Right lung (tissue), 10 donors: ENCODE measurements at places on chromosomes 5 and 9.

DNA sequence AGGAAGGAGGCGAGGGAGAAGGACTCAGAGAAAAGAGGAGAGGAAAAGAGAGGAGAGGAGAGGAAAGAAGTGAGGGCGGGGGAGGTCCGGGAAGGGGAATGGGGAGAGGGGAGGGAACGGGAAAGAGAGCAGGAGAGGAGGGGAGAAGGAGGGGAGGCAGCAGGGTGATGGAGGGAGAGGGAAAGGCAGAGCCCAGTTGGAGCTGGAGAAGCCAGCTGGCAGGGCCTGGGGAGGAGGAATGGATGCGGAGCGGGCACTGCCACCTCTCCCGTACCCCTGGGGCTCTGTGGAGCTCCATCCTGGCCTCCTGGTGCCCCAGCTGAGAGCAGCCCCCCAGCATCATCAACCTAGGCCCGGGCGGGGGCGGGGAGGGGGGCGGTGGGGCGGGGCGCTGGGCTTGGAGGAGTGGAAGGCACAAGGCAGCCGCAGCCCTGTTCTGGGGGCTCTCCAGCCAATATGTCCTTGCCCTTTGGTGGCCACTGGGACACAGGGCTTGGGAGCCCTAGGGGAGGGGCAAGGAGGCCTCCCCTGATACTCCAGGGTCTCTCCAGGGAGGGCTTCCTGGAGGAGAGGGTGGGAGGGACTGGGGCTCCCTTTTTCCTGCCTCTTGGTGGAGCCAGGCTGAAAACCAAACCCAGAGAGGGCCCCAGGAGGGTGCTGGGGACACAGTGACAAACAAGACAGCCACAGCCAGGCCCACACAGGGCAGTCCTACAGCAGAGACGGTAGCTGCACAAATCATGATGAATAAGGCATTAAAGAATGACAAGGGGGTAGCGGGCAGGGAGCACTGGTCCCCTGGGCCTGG, 123.7 kb downstream of the C9orf50 start:
- DNase-seq = no peak

GRCh38 chr5:161078793-161079192, 226.8 kb upstream of the ATP10B start:
- no peak for DNase-seq

DNA sequence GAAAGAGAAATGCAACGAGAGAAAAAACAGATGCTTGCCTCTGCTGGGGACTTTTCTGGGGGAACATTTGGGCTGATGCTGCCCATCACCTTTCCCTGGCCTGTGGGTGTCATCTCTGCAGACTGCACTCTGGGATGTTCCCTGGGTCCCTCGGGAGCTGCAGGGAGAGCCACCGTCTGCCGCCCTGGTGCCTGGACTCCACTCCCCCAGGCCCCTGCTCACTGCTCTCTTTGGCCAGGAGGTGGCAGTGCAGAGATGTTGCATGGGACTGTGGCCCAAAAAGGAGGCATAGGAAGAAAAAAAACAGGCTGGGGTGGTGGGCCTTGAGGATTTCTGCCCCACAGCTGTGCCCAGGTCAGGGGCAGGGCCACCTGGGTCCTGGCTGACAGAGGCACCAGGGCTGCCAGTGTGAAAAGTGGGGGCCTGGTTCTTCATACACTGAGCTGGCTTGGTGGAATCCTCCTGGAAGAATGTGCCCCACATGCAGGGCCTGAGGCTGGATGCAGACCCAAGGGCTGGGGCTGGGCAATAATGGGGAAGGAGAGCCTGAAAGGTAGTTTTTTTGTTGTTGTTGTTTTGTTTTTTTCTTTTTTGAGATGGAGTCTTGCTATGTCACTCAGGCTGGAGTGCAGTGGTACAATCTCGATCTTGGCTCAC, 353.6 kb downstream of the SLIT3 start:
- no peak for DNase-seq

GRCh38 chr5:100842080-100842479, 61.0 kb downstream of the ST8SIA4 start:
- no peak for DNase-seq

DNA sequence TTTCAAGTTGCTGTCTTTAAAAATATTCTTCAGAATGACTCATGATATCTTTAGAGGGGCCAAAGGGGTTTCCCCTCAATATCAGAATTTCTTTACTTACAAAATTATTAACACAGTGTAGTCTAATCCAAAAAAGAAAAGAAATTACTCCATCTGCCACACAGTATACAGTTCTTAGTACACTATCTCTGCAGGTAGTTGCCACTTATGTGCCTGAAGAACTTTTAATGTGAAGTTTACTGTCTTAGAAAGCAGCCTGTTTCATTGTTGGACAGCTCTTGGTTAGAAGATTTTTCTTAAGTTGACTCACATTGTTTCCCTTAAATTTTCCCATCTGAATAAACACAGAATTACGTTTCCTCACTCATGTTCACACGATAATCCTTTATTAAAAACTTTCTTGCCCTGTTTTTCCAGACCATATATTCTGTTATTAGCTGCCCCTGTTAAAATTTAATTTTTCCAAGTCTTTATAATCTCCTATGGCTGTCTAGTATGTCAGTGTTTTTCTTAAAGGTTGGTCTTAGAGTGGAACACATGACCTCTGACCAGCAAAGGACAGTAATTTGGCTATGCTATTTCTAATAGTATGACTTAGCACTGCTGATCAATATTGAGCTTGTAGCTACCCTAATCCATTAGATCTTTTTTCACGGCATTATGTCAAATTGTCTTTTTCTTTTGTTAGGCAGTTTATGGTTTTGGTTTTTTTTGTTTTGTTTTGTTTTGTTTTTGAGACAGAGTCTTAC, 21.8 kb upstream of the FKTN start:
- no peak for DNase-seq

DNA sequence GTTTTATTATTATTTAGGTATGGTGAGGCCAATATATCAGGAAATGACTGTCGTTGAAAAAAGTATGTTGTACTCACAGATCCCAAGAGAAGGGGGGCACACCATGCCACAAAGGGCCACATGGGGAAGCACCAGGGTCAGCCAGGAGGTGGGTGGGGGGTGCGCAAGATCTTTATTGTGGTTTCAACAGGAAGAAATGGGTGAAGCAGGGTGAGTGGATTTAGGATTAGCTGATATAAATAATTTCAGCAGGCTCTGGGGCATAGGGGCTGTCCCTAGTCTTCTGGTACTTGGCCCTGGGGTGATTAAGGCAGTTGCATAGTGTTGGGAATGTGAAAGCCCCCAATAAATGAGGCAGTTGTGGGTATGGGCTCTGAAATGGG, 8.6 kb downstream of the PDCD1LG2 start:
- DNase-seq = no peak

GRCh38 chr9:126638571-126639132, 24.9 kb downstream of the LMX1B start:
- no peak for DNase-seq

DNA sequence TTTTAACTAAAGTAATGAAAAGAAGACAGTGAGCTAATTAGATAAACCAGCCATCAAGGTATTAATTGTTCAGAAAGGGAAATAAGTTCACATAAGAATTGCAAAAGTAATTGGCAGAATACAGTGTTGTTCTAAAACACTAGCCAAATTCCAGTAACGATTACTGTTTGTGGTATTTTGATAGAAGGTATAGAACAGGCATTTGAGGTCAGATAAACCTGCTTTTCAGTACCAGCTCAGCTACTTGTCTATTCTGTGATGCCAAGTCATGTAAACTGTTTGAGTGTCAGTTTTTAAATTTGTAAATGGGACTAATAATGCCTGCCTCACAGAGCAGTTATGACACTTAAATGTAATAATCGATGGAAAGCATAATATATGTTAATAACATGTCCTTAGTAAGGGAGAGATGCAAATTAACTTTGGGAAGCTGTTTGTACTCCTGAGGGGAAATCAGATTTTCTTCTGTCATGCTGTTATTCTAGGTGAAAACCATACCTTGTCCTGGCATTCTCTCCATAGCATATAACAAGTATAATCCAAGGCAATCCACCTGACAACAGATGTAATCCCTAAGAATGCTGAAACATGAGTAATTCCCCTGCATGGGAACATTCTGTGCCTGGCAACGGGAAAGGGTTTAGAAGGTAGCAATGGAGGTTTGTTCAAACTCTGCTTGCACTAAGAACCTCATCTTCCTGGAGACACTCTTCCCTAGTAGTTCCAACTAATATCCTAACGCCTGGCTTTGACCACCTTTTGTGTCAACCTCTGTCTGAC, 509.5 kb upstream of the PAPPA start:
- no peak for DNase-seq

DNA sequence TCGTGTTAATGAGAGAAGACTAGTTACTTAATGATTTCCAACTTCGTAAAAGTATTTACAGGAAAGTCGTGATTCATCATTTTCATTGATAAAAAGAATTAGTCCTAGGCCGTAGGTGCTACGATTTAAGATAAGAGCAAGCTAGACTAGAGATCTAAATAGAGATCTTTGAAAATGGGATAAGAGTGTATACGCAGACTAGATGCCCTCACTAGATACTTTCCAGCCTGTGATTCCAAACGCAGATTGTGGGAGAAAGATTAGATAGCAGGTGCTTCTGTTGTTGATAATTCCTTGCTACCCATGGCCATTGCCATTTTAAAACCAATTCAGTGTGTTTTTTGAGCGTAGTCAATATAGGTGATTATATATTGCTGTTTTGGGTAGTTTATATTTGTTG, 6.7 kb upstream of the SMIM15 start:
- DNase-seq = no peak

- no peak for DNase-seq
Measured at GRCh38 chr5:179268966-179269693, 76.1 kb downstream of the ADAMTS2 start.

- DNase-seq = no peak
Measured at GRCh38 chr5:14313986-14314690, 171.0 kb downstream of the TRIO start.

DNA sequence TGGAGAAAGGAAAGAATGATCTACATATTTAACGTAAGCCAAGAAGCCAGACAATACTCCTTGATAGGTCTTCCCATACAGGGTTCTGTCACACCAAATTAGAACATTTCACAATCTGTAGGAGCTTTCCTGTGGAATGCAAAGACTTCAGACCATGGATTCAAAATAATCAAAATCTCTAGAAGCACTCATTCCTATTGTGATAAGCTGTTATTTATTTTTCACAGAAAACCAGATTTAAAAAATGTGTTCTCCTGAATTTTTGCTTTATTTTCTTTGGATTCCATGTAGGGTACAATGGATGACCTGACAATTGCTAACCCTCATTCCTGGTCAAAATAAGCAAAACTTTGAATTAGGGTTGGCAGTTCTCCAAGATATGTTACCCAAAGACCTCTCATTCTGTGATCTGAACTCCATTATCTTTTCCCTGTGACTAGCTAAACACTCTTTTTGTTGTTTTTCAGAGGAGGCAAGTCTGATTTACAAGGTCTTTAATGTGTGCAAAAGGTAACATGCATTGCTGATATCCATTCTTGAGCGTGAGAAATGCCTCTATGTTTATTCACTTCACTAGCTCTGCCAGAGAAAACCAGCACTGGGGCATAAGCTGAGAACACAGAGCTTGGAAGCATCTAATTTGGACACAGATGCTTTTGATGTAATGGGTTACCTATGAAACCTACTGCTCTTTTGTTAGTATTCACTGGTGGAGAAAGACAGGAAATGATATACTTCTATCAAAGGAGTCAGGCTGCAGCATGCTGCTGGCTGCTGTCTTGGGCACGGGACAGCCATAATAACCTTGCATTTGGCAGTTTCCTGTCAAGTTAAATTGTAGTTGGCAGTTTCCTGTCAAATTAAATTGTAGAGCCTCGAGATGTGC, 31.4 kb downstream of the ACTBL2 start:
- no peak for DNase-seq

DNA sequence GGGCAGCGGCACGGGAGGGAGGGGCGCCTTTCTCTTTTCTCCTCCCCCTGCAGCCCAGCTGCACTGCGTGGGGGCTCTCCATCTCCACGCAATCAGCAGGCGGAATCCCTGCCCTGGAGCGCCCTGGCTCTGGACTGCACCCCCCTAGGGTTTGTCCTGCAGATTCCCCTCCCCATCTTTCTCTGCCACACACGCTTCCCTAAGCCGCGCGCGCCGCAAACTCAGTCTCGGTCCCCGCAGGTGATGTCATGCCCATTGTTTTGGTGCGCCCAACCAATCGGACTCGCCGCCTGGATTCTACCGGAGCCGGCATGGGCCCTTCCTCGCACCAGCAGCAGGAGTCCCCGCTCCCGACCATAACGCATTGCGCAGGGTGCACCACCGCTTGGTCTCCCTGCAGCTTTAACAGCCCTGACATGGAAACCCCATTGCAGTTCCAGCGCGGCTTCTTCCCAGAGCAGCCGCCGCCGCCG, at the start of gene KCNN2:
TSS of gene KCNN2 (plus strand) at position 347 of the 473 bp plus-strand sequence. CDS start at position 417, 70 bp downstream.
- DNase-seq = peak; percentile 66

GRCh38 chr9:29691758-29692407, 2118.6 kb upstream of the C9orf72 start:
- no peak for DNase-seq

- DNase-seq = no peak
Measured at GRCh38 chr9:33288235-33288634, 2.1 kb upstream of the NFX1 start.

DNA sequence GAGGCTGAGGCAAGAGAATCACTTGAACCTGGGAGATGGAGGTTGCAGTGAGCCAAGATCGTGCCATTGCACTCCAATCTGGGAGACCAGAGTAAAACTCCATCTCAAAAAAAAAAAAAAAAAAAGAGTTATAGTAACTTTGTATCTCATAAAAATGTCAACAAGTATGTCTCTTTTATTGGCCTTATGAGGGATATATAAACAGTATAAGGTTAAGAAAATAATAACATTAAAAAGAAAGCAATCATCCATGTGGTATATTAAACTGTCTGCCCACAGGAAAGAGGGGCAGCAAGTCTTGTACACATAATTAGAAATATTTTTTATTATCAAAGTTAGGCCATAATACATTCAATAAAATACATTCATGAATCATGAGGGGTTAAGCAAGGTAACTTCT, 259.4 kb upstream of the KLF9 start:
- no peak for DNase-seq
